ENCODE measurements at places on chromosomes 1 and 21. TPM values are rescaled to one million over a fixed set of nuclear protein-coding genes. Genes with fewer than 3 reads are reported as not detected.

Gene GPN2
- total RNA-seq = 7.2 TPM

Gene ETS2
- total RNA-seq = 37.2 TPM

Gene NHLH1
- not detected for total RNA-seq

Gene ACBD6
- 24.0 TPM for total RNA-seq

Gene ZNHIT6
- total RNA-seq = 7.0 TPM

Gene ANXA9
- total RNA-seq = 1.6 TPM

Gene CRP
- not detected for total RNA-seq

Gene PTCH2
- total RNA-seq = 0.22 TPM

Gene OR2AK2
- not detected for total RNA-seq

Gene CELA3A
- not detected for total RNA-seq

Gene GUK1
- 277 TPM for total RNA-seq

All from right atrium auricular region (tissue), 2 donors.